ENCODE measurements at places on chromosomes 12 and 14.
A peak's percentile ranks its signal among the peaks of the same experiment; 100 is the strongest.

GRCh38 chr12:69569236-69569635, 16.0 kb upstream of the CCT2 start:
- no peak for DNase-seq

- DNase-seq: no peak
These were observed 9.4 kb downstream of the PPP1R12A start for GRCh38 chr12:79925492-79925891.

DNA sequence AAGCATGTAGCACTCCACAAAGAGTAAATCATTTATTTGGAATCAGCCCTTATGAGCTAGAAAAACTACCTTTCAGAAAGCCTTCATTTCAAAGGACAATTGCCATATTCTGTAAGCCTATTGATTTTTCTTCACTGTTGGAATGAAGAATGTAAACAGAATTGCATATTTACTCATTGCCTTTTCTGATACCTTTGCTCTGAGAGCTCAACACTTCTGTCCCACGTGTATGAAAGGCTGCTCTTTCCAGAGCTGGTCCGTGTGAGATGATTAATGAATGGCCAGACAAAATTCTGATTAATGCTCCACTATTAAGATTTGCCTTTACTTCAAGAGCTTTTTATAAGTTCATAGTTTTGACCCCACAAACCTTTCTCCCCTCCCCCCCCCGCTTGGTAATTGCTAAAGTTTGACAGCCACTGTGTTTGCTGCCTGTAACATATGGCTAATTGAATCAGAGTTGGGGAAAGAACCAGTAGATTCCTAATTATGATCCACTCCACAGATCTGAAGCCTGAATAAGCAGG, 63.0 kb upstream of the PLEKHA5 start:
- DNase-seq: peak; percentile 7

DNA sequence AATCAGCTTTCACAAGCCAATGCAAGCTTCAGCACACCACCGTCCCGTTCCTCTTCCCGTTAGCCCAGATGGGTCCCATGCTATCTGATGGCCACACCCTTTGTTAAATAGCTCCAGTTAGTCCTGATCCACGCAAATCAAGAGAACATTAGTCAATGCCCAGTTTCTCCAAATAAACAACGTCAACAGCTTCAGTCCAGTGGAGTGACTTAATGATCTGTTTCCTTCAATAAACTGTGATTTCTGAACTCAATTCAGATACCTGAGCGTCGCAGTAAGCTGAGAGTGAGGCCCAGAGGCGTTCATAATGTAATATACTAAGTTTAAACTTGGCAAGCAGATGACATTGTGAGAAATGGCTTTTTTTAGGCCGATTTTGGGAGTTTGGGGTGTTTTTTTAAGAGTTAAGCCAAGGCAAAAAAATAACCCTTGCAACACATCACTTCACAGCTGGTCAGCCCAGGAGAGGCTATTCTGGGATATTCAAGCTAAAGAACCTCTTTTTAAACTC, 112.3 kb downstream of the ZFP36L1 start:
- DNase-seq: no peak

Measured in BE2C (cell line).